Kidney tubule cell (primary cell): ENCODE measurements at places on chromosomes 6 and 20.

GRCh38 chr6:152296648-152297376 lies 340.4 kb downstream of the SYNE1 start:
- peak; percentile 37 for DNase-seq

GRCh38 chr20:57220337-57221145 lies 45.9 kb downstream of the BMP7 start:
- no peak for DNase-seq

DNA sequence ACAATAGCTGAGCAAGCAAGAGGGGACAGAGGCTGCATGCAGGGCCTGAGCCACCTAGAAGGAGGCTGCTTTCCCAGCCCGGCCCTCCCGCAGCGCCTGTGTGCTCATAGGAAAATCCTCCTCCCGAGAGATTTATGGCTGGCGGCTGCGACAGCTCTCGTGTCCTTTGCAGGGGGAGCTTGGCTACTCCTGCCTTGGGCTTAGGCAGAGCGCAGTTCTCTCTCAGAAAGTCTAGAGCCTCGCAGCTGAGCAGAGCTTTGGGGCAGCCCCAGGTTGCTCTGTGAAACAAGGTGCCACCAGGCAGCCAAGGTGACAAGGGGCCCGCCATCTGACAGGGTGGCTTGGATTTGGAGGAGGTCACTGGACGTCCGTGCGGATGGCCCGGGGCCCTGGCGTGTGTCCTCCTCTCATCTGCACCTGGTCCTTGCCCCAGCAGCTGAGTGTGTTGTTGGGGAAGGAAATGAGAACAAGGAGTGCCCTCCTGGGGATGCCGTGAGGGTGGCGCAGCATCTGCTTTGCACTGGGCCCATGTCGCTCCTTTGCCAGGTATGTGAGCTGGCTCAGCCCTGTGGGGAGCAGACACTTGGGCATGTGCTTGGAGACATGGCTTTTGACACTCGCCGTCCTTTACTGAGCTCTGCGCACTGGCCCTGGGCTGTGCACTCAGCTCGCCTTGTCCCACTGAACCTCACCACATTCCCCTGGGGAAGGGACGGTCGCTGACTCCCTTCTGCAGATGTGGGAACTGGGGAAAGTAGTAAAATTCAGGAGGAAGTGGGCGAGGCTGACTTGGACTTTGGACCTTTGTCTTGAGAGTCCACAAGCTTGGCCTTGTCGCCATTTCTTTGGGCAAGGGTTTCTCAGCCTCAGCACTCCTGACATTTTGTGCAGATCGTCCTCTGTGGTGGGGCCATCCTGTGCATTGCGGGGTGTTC lies 41.9 kb downstream of the EDN3 start:
- DNase-seq, result no peak

GRCh38 chr6:165404296-165404695 lies 94.9 kb upstream of the C6orf118 start:
- no peak for DNase-seq

DNA sequence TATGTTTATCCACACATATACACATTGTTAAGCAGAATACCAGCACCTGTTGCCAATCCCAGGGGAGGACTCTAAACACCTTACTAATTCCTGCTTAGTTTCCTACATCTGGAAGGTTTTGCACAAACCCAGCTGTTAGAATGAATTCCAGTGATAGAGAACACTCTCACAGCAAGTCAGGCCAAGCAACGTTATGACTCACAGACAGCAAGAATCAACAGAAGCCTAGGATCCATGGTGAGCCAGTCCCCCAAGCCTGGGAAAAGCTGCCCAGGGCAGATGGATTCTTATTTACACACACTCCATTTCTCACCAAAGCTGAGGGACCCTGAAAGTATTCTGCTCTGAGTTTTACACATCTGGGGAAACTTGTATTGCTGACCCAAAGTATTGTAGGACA lies 291.7 kb downstream of the SLC35F1 start:
- DNase-seq, result peak; percentile 17

DNA sequence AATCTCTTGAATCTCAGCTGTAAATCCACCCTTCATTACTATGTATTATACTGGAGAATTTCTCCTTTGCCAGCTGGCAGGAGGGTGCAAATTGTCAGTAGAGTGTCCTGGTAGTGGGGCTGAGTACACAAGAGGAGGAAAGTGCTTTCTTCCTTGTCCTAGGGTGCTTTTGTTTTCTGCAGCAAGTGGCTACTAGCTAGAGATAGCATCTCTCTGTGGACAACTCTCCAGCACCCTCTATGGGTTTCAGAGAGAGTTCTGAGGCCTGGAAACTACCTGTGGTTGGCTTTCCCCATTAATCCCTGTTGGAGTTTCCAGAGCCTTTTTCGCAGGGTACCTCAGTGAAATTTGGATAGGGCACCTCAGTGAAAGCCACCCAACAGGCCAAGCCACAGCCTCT lies 422.5 kb upstream of the RGS17 start:
- DNase-seq, result peak; percentile 11

GRCh38 chr6:12418946-12419345 lies 128.8 kb downstream of the EDN1 start:
- peak; percentile 31 for DNase-seq

DNA sequence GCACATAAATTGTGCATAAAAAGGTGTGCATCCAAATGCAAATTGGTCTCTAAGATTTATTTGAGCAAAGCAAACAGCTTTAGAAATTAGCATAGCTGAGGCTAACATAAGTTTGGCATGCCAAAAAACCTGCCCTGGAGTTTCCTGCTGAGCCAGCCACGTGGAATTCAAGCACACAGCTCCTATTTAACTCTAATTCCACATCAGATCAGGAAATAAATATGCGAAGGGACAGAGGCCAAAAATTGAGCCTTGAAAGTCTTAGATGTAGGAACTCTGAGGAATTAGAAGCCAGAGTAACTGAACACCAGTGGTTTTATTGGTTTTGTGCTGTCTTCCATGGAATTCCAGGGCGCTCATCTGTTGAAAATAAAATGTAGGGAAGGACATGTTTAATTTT lies 19.6 kb downstream of the SOBP start:
- peak; percentile 74 for DNase-seq

GRCh38 chr6:151763938-151764680 lies 43.4 kb upstream of the ESR1 start:
- peak; percentile 80 for DNase-seq

DNA sequence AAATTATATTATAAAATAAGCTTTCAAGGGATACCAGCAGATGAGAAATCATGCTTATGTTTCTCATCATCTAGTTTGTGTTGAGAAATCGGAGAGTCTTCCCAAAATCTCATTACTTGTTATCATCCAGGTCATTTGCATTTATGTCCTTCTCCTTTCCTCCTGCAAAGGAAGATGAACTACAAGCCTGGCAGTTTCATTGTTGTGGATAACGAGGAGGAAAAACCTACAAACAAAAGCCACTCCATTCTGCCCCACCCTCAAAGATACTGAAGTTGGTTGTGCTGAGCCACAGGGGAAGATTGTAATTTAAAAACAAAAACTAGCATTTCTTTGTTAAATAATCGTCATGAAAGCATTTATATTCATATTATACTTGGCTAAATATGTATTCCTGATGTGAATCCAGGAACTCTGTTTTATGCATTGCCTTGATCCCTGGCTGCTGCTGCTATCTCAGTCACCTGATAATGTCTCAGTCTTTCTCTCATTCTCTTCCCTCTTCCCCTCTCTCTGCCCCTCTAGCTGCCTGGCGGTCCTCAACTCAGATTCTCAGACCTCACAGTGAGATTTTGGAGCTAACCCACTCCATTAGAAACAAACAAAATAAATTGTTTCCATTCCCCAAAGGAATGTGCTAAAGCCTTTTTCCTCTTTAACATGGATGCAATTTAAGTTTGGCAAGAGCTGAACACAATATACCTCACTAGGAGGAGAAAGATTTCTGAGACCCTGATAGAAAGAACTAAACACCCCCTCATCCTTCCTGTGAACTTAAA lies 185.3 kb downstream of the ADAT2 start:
- DNase-seq, result no peak

DNA sequence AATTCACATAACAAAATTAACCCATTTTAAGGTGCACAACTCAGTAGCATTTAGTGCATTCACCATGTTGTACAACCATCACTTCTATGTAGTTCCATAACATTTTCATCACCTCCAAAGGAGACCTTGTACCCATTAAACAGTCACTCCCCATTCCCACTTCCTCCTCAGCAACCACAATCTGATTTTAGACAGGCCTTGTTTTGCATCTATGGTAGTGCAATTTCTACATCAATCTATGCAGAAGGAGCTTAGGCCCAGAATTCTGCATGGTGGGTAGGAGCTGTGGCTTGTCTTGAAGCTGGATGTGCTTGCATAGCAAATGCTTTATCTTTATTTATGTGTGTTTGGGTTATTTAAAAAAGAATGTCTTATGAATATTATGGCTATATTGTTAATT lies 13.5 kb upstream of the HLA-DQA1 start:
- no peak for DNase-seq

GRCh38 chr20:20373091-20373571 lies 5.2 kb downstream of the INSM1 start:
- DNase-seq, result no peak

DNA sequence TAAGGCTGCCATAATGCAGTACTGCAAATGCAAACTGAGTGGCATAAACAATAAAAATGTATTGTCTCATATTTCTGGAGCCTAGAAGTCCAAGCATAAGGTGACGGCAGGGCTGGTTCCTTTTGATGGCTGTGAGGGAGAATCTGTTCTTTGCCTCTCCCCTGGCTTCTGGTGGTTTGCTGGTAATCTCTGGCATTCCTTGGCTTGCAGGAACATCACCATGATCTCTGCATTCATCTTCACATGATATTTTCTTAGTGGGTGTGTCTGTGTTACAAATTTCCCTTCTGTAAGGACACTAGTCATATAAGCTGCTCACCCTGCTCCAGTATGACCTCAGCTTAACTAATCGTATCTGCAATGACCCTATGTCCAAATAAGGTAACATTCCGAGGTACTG lies 1104.2 kb upstream of the CITED2 start:
- no peak for DNase-seq

DNA sequence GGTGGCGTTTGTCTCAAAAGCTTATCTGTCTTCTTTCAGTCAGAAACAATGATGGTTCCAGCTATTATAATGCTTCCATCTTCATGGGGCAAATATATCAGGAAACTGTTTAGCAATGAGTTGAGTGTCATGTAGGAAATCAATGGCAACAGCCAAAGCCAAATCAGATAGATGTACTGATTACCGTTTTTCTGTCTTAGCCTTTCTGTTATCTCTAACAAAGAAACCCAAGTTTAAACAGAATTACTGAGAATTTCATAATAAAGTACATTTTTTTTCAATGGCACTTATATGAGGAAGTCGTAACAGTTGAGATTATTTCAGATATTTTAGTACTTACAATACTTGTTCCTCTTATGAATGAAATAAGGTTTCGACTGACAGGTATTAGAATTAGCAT lies 1.2 kb downstream of the NOX3 start:
- no peak for DNase-seq

- no peak for DNase-seq
These were observed 30.1 kb downstream of the CMTR1 start for GRCh38 chr6:37463110-37463509.

GRCh38 chr20:15603506-15603905 lies 969.7 kb downstream of the KIF16B start:
- DNase-seq, result no peak

GRCh38 chr20:33663161-33664084 lies 1.3 kb downstream of the C20orf144 start:
- peak; percentile 81 for DNase-seq

GRCh38 chr6:135128268-135128914 lies 52.7 kb upstream of the MYB start:
- no peak for DNase-seq

GRCh38 chr6:118509009-118509617 lies 39.0 kb upstream of the PLN start:
- DNase-seq, result peak; percentile 17

- no peak for DNase-seq
These were observed 57.8 kb upstream of the ZFAND3 start for GRCh38 chr6:37761554-37762271.

DNA sequence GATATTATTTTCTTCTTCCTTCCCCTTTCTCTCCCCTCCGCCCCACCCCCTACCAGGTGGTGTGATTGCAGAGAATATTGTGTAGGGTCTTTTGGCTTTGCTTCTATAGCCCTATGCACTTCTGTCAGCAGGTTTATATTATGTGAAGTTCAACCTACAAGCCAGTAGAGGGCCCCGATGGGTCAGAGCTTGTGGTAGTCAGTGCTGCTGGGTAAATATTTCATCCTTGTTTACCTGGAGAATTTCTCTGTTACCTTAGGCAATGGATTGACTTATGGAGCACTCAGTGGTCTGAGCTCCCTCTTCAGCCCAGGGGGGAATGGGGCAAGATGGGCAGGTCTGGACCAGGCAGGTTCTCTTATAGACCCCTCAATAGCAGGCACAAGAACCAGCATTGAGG lies 720.9 kb downstream of the GRIK2 start:
- DNase-seq, result no peak

DNA sequence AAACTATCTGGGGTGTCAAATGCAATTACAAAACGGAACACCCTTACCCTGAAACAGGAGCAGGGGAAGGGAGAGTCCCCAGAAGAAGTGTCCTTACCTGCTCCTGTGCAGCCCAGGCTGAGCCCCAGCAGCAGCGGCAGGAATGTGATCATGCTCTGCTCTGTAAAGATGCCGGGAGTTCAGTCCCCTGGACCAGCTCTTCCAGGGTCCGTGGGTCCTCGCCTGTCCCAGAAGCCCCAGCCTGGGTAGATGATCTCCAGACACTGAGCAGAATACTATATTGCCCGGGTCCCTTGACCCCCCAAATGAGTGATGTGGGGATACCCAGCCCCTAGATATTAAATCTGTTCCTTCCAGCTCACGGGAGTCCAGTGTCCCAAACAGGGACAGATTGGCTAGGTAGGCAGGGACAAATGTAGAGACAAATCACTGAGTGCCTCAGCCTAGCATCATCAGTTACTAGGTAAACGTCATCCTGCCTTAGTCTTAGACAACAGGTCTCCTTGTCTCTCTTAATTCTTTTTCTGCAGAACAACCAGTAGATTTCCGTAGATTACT lies at the start of gene HLA-DMB:
Gene HLA-DMB, minus strand, starts transcription at position 373 of the 558 bp plus-strand sequence. Its CDS starts 221 bp downstream, at position 152.
- DNase-seq, result peak; percentile 81

- no peak for DNase-seq
These were observed 137.9 kb downstream of the RPS12 start for GRCh38 chr6:132952031-132952867.

DNA sequence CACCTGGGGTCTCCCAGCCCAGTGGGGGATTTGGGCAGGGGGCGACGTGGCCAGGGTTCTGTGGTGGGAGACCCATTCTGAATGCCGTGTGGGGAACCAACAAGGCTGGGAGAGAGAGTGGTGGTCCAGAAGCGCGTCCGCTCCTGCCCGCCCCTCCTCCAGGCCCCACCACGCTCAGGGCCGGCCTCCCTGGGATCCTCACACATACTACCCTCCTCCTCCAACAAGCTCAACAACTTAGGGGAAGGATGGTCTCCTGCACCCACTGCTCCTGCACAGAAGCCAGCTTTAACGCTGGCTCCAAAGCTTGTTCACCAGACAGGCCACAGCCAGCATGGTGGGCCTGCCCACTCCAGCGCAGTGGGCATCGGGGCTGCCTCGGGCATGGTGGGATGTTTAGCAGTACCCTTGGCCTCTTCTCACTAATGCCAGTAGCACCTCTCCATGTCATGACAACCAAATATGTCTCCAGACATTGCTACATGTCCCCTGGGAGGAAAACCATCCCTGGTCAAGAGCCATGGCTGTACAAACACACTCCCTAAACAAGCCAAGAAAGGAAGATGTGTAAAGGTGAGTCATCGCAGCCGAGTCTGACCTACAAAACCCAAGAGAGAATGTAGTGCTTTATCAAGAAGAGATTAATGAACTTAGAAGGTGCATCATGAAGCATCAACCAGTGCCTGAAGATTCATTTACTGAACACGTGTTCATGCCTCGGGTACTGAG lies 75.7 kb downstream of the BMP7 start:
- DNase-seq, result peak; percentile 5

GRCh38 chr20:35048739-35049138 lies 43.9 kb downstream of the TRPC4AP start:
- no peak for DNase-seq

GRCh38 chr6:71387179-71387578 lies 98.6 kb downstream of the OGFRL1 start:
- no peak for DNase-seq
